Right renal cortex interstitium (tissue), 3 donors: ENCODE measurements at places on chromosomes 5 and 9. TPM values are rescaled to one million over a fixed set of nuclear protein-coding genes. Genes with fewer than 3 reads are reported as not detected.

DNA sequence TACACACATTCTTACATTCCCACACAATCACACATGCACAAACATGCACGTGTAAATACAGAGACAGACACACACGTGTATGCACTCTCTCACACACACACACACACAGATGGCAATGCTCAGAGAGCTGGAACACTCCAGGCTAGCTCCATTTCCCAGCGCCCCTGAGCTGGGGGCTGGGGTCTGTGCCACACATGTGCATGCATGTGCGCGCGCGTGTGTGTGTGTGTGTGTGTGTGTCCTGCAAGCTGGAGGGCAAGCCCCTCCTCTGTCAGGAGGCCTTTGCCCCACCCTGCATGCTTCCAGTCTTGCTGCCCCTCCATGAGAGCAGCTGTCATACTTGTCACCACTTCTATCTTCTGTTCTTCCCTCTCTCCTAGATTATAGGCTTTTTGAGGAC, 16.6 kb upstream of the S1PR3 start:
- DNase-seq: no peak

DNA sequence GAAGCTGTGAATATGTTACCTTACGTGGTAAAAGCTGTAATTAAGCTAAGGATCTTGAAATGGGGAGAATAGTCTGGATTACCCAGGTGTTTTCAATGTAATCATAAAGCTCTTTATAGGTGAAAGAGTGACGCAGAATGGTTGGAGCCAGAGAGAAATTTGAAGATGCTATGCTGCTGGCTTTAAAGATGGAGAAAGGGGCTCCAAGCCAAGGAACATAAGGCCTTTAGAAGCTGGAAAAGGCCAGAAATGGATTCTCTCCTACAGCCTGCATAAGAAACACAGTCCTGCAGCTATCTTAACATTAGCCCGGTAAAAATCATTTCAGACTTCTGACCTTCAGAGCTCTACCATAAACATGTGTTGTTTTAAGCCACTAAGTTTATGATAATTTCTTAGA, 243.3 kb upstream of the VLDLR start:
- DNase-seq: no peak

GRCh38 chr9:135592331-135592590, 30.7 kb downstream of the PAEP start:
- no peak for DNase-seq

GRCh38 chr5:2995035-2995434, 243.6 kb upstream of the IRX2 start:
- no peak for DNase-seq

The NMRK1 gene
- polyA plus RNA-seq: 31.4 TPM

The NTRK2 gene
- polyA plus RNA-seq: 111 TPM

DNA sequence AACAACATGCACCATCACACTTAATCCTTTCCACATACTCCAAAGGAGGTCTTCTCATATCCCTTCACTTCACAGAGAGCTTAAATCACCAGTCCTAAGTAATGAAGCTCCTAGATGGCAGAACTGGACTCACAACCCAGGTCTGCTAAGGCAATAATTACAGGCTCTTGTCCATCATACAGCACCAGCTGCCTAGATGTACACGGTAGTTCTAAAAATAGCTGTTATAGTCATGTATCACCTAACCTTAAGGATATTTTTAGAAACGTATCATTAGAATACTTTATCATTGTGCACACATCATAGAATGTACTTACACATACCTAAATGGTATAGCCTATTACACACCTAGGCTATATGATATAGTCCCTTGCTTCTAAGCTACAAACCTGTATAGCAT, 644.6 kb upstream of the RGMB start:
- no peak for DNase-seq

DNA sequence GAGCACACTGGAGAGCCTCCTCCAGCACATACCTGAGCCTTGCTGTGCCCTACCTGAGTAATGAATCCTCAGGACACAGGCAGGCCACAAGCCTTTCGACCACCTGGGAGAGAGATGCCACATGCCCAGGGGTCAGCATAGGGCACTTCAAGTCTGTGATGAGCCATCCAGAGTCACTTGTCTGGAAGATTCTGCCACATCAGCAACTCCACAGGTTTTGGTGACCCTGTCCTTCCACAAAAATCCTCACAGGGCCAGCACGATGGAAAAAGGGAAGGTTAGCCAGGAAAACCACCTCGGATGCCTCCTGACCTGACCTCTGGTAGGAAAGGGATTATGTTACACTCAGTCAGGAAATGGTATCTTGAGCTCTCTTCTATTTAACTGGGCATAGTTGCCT, 46.8 kb downstream of the FRMD3 start:
- no peak for DNase-seq

- DNase-seq: no peak
Observed at GRCh38 chr5:115336201-115336720, 39.8 kb upstream of the CCDC112 start.

DNA sequence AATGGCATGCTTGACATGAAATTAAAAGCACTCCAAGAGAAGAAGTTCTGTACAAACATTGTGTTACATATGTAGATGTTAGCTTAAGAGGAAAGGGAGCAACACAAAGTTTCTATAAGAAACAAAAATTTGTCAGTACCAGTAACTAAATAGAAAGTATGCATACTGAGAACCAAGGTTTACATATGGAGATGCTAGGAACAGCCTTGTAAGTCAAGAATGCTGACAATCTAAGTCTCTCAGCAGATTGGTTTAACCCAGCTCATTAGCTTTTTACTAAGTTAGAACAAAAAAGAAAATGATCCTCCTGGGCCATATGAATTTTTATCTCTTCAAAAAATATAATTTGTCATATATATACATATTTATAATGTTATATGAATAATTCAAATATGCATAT, 2022.1 kb upstream of the ACO1 start:
- no peak for DNase-seq

DNA sequence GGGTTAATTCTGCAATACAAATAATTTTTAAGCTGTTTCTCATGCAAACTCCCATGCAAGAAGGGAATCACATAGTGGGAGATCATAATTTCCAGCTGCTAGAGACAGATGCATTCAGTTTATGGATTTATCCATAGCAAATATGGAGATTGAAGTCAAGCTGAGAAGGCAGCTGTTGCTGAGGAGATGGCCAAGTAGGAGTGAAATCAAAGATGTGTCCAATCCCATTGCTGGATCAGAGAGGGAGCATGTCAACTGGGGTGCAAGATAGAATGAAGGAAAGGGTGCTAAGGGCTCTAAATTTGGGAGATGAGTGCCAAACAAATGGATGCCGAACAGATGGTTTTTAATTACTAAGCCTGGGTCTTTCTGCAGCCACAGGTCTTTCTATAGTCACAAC, 504.5 kb downstream of the NFIB start:
- no peak for DNase-seq

The EQTN gene
- polyA plus RNA-seq: not detected

- no peak for DNase-seq
Observed at GRCh38 chr5:10111571-10111970, 138.1 kb downstream of the ATPSCKMT start.

- DNase-seq: peak; percentile 55
Observed at GRCh38 chr5:33936004-33936380, 194 bp upstream of the RXFP3 start.

DNA sequence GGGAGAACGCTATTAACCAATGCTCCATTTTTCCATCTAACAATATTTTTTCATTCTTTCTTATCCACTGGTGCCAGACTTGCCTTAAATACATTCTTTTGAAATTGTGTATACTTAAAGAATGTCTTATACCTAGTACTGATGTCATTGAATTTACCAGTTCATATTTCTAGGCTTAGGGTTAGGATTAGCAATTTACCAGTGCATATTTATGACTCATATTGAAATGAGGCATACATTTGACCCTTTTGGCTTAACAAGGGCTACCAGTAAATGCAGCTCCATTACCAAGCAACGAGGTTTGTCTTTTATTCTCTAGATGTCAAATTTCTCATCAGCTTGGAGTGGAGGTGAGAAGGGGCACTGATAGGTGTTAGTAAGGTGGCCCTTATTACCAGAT, 89.5 kb downstream of the CDH9 start:
- DNase-seq: no peak

DNA sequence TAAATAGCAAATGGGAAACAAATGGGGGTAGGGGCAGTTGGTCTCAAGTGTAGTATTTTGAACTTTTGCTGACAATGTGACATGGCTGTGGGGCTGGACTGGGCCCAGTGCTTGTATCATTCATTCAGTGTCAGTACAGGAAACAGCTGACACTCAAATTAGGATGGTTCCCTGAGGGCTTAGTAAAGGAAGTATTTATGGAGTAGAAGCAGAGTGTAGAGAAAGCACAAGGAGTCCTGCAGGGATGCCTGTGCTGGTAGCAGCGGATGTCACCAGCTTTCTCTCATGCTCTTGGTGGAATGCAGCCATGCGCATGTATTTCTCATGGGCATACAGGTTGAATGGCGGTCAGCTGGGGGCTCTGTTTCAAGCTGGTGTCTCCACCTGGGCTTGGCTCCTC, 72.9 kb upstream of the SLC44A1 start:
- DNase-seq: no peak

GRCh38 chr5:158268286-158268685, 409.3 kb upstream of the CLINT1 start:
- no peak for DNase-seq

- no peak for DNase-seq
Observed at GRCh38 chr5:157204765-157205164, 24.1 kb downstream of the ITK start.

- no peak for DNase-seq
Observed at GRCh38 chr5:25393256-25393655, 748.5 kb upstream of the CDH10 start.

GRCh38 chr5:142540922-142541422, 144.9 kb downstream of the FGF1 start:
- DNase-seq: no peak

The IL3 gene
- not detected for polyA plus RNA-seq

DNA sequence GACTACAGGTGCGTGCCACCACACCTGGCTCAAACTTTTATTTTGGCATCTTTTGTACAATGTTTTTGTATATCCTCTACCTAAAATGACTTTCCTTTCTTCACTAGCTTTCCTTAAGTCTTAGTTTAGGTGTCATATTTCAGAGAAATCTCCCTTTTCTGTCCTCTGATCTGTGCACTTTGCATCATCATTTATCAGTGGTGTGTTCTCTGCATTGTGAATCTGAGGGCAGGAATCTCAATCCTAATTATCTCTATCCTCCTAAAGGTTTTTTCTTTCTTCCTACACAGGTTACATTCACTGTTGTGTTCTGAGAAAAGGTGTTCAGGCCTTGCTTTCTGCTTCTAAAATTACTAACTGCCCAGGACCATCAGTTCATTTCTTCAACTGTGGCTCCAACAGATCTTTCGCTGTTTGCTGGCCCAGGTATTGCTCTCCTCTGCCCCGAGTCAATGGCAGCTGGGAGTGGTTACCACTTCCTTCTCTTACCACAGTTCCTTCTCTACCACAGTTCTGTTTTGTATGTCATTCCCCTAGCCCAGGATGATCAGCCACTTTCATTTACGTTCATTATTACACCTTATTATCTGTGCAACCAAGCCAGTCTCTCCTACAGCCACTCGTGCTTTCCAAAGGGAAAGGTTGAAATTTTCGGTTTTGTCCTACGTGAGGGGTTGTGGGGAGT, 14.0 kb downstream of the TGFBR1 start:
- DNase-seq: no peak

- no peak for DNase-seq
Observed at GRCh38 chr5:69050214-69050613, 43.6 kb upstream of the SLC30A5 start.

GRCh38 chr9:121744002-121744686, 92.7 kb downstream of the DAB2IP start:
- no peak for DNase-seq

The RNF183 gene
- polyA plus RNA-seq: 5.2 TPM

- DNase-seq: no peak
Observed at GRCh38 chr5:129962506-129962905, 58.2 kb downstream of the CHSY3 start.

The TSSK1B gene
- polyA plus RNA-seq: not detected

DNA sequence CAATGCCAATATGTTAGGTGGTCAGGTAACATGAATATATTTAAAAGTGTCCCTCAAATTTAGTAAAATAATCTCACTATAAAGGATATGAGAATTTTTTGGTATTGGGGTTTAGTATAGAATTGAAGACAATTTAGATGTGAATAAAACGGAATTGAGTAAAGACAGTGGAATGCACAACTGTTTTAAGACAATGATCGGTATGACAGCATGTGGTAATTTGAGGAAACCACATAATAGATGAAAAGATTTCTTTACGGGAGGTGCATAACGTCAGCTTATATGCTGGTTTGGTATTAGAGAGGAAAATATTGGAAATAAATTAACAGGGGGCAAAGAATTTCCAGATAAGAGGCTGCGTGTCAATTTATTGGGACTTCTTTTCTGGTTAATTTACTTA, 1043.2 kb downstream of the CDH18 start:
- DNase-seq: no peak

GRCh38 chr9:116152390-116152789, 1.2 kb upstream of the PAPPA start:
- no peak for DNase-seq

DNA sequence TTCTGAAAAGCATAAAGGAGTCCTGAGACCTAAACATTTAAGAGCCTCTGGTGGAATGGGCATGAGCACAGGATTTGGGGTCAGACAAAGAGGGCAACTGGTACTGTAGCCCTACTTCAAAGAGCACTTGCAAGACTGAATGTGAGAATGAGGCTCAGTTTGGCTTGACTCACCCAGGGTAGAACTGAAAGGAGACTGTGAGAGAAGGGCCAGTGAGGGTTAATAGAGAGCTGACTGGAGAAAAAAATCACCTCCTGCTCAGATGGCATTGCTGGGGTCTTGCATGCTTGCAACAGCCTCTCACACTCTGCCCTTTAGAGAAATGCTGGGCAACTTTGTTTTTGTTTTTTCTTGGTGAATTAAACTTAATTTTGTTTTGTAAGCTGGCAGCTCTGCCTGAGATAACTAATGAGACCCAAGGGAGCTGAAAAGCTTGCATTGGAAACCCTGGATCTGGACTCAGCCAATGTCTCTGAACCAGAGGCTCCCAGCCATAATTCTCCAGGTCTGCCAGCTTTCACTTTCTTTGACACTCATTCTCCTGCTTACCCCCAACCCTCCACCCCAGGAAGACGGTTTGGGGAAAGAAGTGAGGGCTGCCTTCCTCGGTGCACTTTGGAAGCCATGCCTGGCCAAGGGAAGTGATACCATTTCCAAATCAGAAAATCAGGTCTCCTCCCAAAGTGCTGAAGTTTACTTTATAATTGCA, 161.1 kb upstream of the PANK3 start:
- DNase-seq: no peak

GRCh38 chr5:127826011-127826410, 122.8 kb downstream of the CCDC192 start:
- no peak for DNase-seq

The OTULIN gene
- 20.4 TPM for polyA plus RNA-seq

DNA sequence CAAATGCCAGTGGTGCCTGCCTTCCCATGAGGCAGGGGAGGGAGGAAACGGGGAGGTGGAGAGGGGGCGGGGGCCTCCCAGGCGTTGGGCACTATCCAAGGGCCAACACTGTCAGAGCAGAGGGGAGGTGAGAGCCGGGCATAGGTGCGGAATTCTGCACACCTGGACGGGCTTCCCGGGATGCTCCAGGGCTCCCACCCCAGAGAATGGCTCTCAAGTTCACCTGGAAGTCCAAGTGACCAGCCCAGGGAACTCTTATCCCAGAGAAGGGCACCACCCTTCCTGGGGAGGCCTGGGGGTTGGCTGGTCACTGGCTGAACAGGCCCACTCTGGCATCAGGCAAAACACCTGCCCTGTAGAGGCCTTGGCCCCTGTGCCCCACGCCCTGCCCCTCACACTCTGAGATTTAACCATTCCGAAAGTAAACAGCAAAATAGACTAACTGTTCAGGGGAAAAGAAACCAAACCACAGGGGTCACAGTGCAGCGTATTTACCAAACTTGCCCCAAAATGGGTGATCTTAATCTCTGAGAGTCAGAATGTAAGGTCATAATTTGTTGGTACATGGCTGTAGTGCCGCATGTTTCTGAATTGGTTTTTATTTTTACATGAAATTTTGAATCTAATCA, 2.7 kb downstream of the CSF2 start:
- DNase-seq: no peak
